Panc1 (cell line): ENCODE measurements at places on chromosomes 3 and 15. TPM values are rescaled to one million over a fixed set of nuclear protein-coding genes. Genes with fewer than 3 reads are reported as not detected.

DNA sequence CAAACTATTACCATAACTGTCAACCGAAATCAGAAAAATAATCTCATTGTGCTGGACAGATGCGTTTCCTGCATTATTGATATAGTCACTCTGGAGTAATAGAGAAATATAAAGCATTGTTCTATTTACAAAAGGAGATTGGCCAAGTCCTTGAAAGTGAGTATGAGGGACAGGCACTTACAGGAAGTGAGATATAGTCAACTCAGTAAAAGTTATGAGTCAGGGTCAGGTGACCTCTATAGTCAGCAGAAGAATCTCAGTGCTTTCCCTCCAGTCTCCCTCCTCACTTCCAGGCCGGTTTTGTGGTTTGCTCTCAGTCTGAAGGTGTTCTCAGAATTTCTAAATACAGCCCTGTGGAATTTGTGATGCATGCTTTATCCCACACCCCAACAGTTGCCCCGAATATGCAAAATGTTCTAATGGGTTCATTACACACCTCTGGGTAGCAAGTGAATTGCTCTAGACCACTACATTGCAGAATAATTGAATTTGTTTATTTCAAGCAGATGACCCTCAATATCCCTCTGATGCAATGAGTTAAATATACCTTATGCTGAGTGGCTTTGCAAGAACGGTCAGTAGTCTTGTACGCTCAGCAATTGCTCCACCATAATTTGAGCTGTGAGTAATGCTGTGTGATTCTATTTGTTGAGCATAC is 787.7 kb downstream of the MCTP2 start:
- H3K4me3 ChIP-seq = no peak overlapping the region
- peak overlapping the region; percentile 40; the same call in 1 of the 2 replicates for H3K27ac ChIP-seq
- H3K36me3 ChIP-seq = no peaks in the 10 kb centered on the region
- H3K4me1 ChIP-seq = peaks cover 3% of the 10 kb centered on the region

GRCh38 chr3:98778852-98779413 is 15.8 kb downstream of the ST3GAL6 start:
- H3K27ac ChIP-seq = no peak overlapping the region
- no peaks in the 10 kb centered on the region for H3K36me3 ChIP-seq
- no peak for DNase-seq
- H3K4me3 ChIP-seq = no peak overlapping the region
- H3K4me1 ChIP-seq = no peaks in the 10 kb centered on the region

- DNase-seq = no peak
- no peaks in the 10 kb centered on the region for H3K36me3 ChIP-seq
- H3K4me3 ChIP-seq = no peak overlapping the region
- H3K4me1 ChIP-seq = no peaks in the 10 kb centered on the region
- no peak overlapping the region for H3K27ac ChIP-seq
These were observed 7.2 kb downstream of the HOMER2 start for GRCh38 chr15:82945326-82945725.

- DNase-seq = no peak
- H3K27ac ChIP-seq = no peak overlapping the region
- no peaks in the 10 kb centered on the region for H3K36me3 ChIP-seq
- 0 out of 2 replicates have a peak, but pooled peaks cover 2% of the 10 kb centered on the region for H3K27me3 ChIP-seq
These were observed 34.1 kb downstream of the ABTB1 start for GRCh38 chr3:127706785-127707351.

GRCh38 chr3:30189900-30190299 is 416.5 kb upstream of the TGFBR2 start:
- H3K4me3 ChIP-seq = no peak overlapping the region
- H3K36me3 ChIP-seq = no peaks in the 10 kb centered on the region
- H3K27me3 ChIP-seq = no peaks in the 10 kb centered on the region
- no peaks in the 10 kb centered on the region for H3K4me1 ChIP-seq

DNA sequence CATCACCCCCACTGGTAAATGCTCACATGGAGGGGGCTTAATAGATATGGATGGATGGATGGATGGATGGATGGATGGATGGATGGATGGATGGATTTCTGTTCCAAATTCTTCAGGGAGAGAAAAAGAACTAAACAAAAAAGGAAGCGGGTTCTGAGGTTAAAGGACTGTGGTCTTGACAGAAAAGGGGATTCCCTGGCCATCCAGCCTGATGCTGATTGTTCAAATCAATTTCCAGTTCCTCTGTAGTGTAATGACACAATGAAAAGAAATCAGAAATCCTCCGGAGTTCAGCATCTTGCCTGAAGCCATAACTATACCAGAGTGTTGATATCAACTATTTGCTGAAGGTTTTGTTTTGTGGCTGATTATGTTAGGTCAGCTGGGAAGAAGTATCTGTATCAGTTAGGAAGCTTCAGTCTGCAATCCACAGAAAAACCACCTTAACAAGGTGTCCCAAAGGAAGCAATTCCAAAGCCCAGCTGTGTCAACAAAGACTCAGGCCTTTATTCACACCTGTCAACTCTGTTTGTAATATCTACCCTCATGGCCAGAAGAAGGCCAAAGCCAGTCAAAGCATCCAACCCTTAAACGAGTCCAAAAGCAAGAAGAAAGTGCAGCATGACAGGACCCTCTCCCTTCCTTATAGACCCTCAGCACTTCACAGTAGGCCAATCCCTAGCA is 24.5 kb upstream of the RASA2 start:
- H3K27me3 ChIP-seq = no peaks in the 10 kb centered on the region
- H3K27ac ChIP-seq = no peak overlapping the region
- no peaks in the 10 kb centered on the region for H3K36me3 ChIP-seq
- H3K4me3 ChIP-seq = no peak overlapping the region
- no peaks in the 10 kb centered on the region for H3K4me1 ChIP-seq

DNA sequence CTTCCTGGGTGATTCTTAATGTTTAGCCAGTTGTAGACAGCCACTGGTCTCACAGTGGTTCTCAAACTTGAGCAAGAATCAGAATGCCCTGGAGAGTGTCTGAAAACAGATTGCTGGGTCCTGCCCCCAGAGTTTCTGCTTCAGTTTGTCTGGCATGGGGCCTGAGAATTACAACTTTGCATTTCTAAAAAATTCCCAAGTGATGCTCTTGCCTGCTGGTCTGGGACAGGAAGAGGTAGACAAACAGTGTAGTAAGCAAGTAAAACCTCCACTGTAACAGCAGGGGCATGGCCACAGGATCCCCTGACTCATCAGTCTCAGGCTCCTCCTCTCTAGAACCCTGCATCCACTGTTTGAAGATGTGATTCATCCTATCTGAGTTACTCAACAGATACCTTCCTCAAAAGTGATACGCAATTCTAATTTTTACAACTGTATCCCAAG is 36.5 kb downstream of the DZIP1L start:
- no peaks in the 10 kb centered on the region for H3K27me3 ChIP-seq
- H3K4me3 ChIP-seq = no peak overlapping the region
- peaks cover 12% of the 10 kb centered on the region for H3K4me1 ChIP-seq
- H3K27ac ChIP-seq = no peak overlapping the region
- no peaks in the 10 kb centered on the region for H3K36me3 ChIP-seq
- no peak for DNase-seq

- no peaks in the 10 kb centered on the region for H3K27me3 ChIP-seq
- DNase-seq = no peak
- peaks cover 47% of the 10 kb centered on the region for H3K4me1 ChIP-seq
- H3K4me3 ChIP-seq = no peak overlapping the region
- peaks cover 16% of the 10 kb centered on the region for H3K36me3 ChIP-seq
These were observed 9.7 kb downstream of the ETV5 start for GRCh38 chr3:186099178-186099577.

DNA sequence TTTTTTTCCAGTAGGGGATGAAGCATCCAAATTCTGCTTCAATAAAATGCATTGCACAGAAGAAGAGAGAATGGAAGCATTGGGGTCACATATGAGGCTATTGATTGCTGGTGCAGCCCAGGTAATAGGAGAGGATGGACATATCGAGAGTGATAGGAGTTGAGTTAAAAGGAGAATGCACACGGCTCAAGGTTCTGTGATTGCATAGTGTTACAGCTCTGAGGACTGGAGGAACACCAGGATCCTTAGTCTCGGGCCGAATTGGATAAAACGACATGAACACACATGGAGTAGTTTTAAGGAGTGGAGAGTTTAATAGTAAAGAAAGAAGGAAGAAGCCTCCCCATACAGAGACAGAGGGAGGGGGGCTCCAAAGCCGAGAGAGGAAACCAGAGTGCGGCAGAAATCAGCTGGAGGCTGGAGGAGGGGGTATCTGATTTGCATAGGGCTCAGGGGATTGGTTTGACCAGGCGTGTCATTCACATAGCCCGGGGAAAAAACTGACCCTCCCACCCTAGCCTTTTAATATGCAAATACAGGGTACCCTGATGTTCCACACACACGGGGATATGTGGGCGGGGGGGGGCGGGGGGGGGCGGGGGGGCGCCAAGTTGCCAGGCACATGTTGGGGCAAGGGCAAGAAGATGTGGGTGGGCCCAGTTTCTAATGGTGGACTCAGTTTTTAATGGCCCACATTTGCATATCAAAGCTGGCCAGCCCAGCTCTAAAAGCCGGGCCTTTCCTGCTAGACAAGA is 156.9 kb downstream of the AGBL1 start:
- no peak for DNase-seq
- no peaks in the 10 kb centered on the region for H3K4me1 ChIP-seq
- no peak overlapping the region for H3K27ac ChIP-seq
- H3K4me3 ChIP-seq = no peak overlapping the region

GRCh38 chr3:179450261-179450701 is 989 bp downstream of the GNB4 start:
- H3K4me3 ChIP-seq = peak overlapping the region; percentile 72
- H3K27me3 ChIP-seq = 0 out of 2 replicates have a peak, but pooled peaks cover 2% of the 10 kb centered on the region
- peak overlapping the region; percentile 78 for H3K27ac ChIP-seq
- DNase-seq = no peak

DNA sequence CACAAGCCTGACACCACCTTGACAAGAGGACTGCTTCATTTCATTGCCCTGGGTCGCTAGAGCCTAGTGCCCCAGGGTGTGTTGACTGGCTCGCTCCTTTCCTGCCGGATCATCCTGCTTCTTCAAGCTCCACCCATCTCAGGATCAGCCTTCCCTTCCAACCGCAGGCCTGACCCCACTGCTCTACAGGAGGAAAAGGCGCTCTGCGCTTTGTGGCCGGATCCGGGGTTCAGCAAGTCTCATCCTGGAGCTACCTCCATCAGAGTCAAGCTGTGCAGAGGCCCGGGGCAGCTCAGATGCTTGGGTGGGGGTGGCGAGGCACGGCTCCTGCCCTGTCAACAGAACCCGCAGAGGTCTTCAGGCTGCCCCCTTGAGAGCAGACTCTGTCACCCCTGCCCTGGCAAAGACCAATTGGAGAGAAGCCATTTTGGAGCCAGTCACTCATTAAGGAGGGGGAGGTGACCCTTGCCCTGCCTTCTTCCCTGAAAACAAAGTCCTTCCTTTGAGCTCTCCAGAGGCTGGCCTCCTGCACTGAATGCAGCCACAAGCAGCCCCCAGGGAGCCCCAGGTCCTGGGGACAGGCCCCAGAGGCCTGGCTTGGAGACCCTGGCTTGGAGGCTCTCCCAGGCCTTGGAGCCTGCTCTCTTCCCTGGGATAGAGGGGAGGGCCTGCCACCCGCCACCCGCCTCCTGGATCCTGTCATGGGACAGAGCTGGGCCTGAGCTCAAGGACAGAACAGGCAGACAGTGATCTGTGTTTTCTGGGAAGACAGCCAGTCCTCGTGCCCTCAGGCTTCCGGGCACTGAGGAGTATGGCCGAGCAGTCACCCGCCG is 80.3 kb downstream of the CPN2 start:
- H3K4me1 ChIP-seq = peaks cover 31% of the 10 kb centered on the region
- H3K4me3 ChIP-seq = no peak overlapping the region
- H3K27me3 ChIP-seq = no peaks in the 10 kb centered on the region
- no peak for DNase-seq
- H3K36me3 ChIP-seq = no peaks in the 10 kb centered on the region
- peak overlapping the region; percentile 72 for H3K27ac ChIP-seq

GRCh38 chr3:127625821-127626220 is 3.2 kb upstream of the PODXL2 start:
- H3K36me3 ChIP-seq = no peaks in the 10 kb centered on the region
- peaks cover 17% of the 10 kb centered on the region for H3K27me3 ChIP-seq
- no peak overlapping the region for H3K4me3 ChIP-seq
- DNase-seq = no peak
- 0 out of 2 replicates have a peak, but pooled peaks cover 3% of the 10 kb centered on the region for H3K4me1 ChIP-seq
- H3K27ac ChIP-seq = no peak overlapping the region

GRCh38 chr3:190619761-190620160 is 105.9 kb downstream of the IL1RAP start:
- H3K4me3 ChIP-seq = no peak overlapping the region
- H3K27me3 ChIP-seq = no peaks in the 10 kb centered on the region
- DNase-seq = no peak
- no peaks in the 10 kb centered on the region for H3K36me3 ChIP-seq
- H3K4me1 ChIP-seq = no peaks in the 10 kb centered on the region

- no peaks in the 10 kb centered on the region for H3K36me3 ChIP-seq
- peaks cover 5% of the 10 kb centered on the region for H3K4me1 ChIP-seq
- no peak for DNase-seq
- H3K27me3 ChIP-seq = no peaks in the 10 kb centered on the region
- no peak overlapping the region for H3K27ac ChIP-seq
- H3K4me3 ChIP-seq = no peak overlapping the region
These were observed 15.2 kb downstream of the TRPM1 start for GRCh38 chr15:31086344-31086743.

DNA sequence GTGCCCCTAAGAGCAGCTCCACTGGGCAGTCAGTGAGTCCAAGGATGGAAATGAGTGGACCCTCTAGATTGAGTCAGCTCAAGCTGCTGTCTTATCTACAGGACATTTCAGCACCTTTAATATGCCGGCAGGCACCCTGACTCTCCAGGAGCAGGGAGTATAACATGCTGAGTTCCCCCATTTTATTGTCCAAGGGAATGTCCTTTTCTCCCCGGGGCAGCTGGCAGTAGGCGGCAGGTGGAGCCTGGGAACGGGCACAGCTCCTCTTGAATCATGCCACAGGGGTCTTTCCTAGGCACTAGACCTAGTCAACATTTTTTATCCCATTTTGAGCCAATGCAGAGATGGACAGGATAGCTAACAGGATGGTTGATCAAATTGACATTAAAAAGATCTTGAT is 14.8 kb downstream of the WNT7A start:
- H3K4me1 ChIP-seq = no peaks in the 10 kb centered on the region
- DNase-seq = no peak
- no peak overlapping the region for H3K27ac ChIP-seq

DNA sequence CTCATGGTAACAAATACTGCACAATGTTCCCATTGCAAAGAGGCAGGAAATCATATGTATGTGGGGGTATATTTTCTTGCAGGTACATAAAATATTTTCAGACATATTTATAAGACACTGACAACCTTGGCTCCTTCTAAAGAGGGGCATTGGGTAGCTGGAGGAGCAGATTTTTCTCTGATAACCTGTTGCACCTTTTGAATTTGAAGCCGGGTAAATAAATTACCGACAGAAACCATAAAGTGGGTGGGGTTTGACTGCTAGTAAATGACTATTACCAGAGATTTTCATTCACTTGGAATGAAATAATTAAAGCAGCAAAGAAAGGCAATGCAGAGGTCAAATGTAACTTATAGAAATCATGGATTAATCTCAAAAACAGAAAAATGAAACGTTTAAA is 19.2 kb downstream of the LHFPL4 start:
- H3K27ac ChIP-seq = no peak overlapping the region
- peaks cover 5% of the 10 kb centered on the region for H3K27me3 ChIP-seq
- no peak overlapping the region for H3K4me3 ChIP-seq
- no peaks in the 10 kb centered on the region for H3K4me1 ChIP-seq
- no peaks in the 10 kb centered on the region for H3K36me3 ChIP-seq
- no peak for DNase-seq

IGSF10 gene
- total RNA-seq = 0.10 TPM

PLA2G4E gene
- not detected for total RNA-seq

COLQ gene
- total RNA-seq = 0.64 TPM

XYLB gene
- 6.6 TPM for total RNA-seq

TMC3 gene
- total RNA-seq = not detected

UBXN7 gene
- 61.7 TPM for total RNA-seq

KIF7 gene
- 6.5 TPM for total RNA-seq

UCN2 gene
- 1.8 TPM for total RNA-seq

CYP1A1 gene
- 0.15 TPM for total RNA-seq

AADACL2 gene
- total RNA-seq = not detected

JAGN1 gene
- 19.9 TPM for total RNA-seq
